Cerebellar nuclear complex (tissue), 1 donor: ENCODE measurements at places on chromosomes 4 and X.

GRCh38 chr4:153655928-153656327, 28.2 kb upstream of the TLR2 start:
- DNase-seq: no peak

- DNase-seq: no peak
Observed at GRCh38 chrX:48890296-48890925, 7.2 kb downstream of the TIMM17B start.

- no peak for DNase-seq
Observed at GRCh38 chr4:93182722-93183121, 645.8 kb upstream of the ATOH1 start.

DNA sequence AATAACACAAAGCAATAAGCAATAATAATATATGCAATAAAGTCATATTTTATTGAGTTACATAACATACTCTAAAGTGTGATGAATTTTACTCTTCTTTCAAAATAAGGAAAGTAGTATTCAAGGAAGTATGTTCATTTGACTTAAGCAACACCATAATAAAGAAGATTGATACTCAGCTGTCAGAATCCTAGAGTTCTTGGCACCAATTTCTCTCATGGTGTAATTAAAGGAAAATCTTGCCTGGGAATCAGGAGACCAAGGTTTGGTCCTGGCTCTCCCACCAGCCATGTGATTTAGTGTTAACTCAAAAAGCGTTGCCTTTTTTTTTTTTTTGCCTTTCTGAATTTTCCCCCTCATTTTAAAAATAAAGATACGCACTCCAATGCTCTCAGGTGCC, 17.1 kb downstream of the MYOZ2 start:
- DNase-seq: no peak

- no peak for DNase-seq
Observed at GRCh38 chrX:150360331-150360730, 2.8 kb upstream of the MAMLD1 start.

GRCh38 chrX:48965959-48966358, 5.7 kb downstream of the KCND1 start:
- no peak for DNase-seq

- DNase-seq: no peak
Observed at GRCh38 chr4:89054627-89055026, 2.4 kb downstream of the FAM13A start.

DNA sequence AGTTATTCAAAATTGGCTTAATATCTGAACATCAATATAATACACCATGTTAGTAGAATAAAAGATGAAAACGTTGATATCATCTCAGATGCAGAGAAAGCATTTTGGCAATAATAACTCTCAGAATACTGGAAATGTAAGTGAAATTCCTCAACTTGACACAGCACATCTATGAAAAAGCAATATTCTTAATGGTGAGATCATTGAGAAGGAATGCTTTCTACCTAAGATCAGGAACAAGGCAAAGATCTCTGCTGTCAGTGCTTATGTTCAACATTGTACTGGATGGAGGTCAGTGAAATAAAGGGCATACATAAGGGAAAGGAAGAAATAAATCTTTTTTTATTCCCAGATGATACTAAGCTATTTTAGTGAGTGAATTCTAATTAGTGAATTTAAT, 40.6 kb downstream of the MRPL1 start:
- no peak for DNase-seq

DNA sequence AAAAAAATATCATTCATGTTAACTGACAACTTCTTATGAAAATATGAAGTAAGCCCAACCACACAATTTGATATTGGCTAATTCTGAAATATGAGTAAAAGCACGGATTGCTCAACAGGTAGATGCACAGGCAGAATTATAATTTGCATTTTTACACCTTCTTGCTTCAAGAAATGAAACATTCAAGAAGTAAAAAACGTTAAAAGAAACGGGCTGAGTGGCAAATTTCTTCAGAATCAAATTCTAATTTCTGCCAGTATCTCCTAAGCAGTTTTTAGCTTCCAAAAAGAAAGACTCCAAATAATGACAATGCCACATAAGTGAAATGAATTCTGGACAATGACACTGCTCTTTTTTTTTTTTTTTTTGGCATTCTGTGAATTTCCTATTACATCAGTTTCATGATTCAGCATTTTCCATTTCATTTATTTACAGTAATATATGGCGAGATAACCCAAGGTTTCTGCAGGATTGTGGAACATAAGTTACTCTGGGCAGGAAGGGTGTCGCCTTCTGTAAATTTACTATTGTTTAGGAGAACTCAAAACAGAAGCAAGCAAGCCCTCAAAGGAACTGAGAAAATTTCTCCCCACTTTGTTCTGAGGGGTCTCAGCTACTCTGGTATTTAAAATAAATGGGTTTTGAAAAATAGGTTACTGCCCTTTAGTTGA, 1.4 kb downstream of the SEL1L3 start:
- DNase-seq: no peak

GRCh38 chrX:24030597-24030996, 3.6 kb upstream of the KLHL15 start:
- no peak for DNase-seq
